Bronchial epithelial cell (primary cell): ENCODE measurements at places on chromosomes 5 and 9. TPM values are rescaled to one million over a fixed set of nuclear protein-coding genes. Genes with fewer than 3 reads are reported as not detected.

GABRA1 gene
- not detected in 2 replicates for total RNA-seq

MAMDC2 gene
- total RNA-seq = 0.26 and 0.53 TPM in 2 replicates

PALM2AKAP2 gene
- 1.3 and 5.0 TPM in 2 replicates for total RNA-seq

GLIPR2 gene
- total RNA-seq = 0.26 and 1.8 TPM in 2 replicates

APBA1 gene
- total RNA-seq = under 0.01 and 0.38 TPM in 2 replicates

BHMT2 gene
- total RNA-seq = not detected in 2 replicates
